Hepatocyte (in vitro differentiated cells): ENCODE measurements at places on chromosomes 12 and 14. TPM values are rescaled to one million over a fixed set of nuclear protein-coding genes. Genes with fewer than 3 reads are reported as not detected.

DNA sequence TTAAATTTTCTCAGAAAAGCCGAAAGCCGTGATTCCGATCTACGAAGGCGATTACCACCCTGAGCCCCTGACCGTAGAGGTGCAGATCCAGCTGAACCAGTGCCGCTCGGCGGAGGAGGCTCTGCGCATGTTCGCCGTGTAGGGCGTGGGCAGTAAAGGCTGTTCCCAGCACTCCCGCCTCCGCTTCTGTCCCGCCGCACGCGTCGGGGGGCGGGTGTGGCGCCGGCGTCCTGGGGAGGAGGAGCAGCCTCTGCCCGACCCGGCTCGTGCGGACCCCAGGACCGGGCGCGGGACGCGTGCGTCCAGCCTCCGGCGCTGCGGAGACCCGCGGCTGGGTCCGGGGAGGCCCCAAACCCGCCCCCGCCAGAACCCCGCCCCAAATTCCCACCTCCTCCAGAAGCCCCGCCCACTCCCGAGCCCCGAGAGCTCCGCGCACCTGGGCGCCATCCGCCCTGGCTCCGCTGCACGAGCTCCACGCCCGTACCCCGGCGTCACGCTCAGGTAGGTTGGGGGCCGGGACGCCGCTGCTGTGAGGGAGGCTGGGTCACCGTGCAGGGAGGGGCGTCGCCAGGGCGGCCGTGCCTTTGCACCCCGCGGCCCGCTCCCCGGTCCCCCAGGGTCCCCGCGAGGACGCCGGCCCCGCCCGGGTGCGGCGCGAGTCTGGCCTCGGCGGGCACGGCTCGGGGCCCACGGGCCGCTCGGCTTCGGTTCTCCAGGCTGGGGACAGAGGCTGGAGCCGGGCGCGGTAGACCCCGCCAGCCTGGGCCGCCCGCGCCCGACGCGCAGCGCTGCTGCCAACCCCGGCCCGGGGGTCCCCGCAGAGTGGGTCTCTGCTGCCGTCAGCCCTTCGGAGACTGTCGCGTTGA, at the start of gene B3GNT4:
B3GNT4 (plus strand) TSS at position 409 of the 866 bp plus-strand sequence. CDS start 910 bp downstream, outside the sequence.
- peak; percentile 80 for DNase-seq

DNA sequence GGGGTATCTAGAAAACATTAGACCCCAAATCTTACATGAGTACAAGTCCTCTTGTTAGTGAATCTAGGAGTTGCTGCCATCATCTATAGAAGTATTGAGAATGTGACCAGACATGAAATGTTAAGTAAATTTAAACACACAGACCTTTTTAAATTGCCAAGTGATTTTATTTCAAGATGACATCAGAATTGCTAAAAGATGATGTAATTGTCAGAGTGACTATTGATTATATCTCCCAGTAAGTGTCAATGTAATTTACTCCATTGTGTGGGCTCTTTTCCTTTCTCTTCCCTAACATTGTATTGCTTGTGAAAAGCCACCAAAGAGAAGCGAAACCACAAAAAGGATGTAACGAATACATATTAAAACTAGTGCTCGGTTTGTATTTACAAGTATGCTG, 16.8 kb downstream of the ADAM21 start:
- DNase-seq: no peak

Gene ACVRL1
- 1.4 and 2.4 TPM in 2 replicates for polyA plus RNA-seq

GRCh38 chr12:82832096-82832495, 145.4 kb downstream of the TMTC2 start:
- no peak for DNase-seq

DNA sequence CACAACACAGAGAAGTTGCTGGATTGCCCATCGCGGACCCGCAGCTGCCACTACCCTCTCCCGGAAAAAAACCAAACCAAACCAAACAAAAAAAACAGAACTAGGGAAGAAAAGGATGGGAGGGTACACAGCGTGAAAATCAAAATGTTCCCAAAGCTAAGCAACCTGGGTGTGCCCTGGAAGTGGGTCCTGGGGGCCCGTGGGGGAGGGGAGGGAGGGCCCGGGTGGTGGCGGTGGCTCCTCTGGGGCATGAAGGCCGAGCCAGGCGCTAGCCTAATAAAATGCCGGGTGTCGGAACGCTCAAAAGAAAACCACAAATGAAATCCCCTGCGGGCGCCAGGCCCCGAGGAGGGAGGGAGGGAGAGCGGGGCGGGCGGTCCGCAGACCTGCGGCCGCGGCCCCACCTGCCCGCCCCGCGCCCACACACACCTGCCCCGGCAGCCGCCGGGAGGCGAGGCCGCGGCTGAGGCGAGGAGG, 787 bp downstream of the HECTD4 start:
- DNase-seq: peak; percentile 62

DNA sequence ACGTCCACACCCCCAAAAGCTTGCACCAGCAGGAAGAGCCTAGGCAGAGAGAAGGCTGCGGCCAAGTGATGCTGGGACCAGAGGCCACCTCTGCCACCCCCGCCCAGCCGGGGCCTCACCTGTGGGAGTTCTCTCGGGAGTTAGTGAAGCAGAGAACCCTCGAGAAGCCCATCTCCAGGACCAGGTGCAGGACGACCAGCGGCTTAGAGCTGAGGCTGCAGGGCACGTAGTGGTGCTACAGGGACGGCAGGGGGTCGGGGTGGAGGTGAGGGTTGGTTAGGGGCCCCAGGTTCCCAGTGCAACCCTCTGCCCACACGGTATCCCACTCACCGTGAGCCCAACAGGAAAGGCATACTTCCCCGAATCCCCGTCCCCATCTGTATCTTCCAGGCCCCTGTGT, 3.6 kb downstream of the DDX51 start:
- DNase-seq: no peak
